ENCODE measurements at places on chromosomes 11 and 22.

GRCh38 chr11:2368851-2369180, 8.3 kb upstream of the CD81 start:
- DNase-seq = no peak

- no peak for DNase-seq
Observed at GRCh38 chr11:131865860-131866259, 495.4 kb downstream of the NTM start.

DNA sequence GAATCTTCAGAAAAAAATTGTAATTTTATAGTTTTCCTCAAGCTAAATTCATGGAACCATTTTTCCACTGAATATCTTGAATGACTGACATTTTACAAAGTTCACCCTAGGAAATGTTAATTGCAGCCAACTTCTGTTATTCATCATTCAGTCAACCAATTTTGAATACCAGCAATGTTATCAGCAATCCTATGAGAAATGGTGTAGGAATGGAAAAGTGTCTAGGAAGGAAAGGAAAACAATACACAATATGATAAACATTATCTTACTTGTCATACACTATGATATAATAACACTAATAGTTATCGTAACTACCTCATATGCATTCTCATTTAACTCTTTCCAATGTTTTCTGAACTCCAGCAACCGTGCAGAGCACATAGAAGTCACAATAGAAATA, 790.5 kb upstream of the LRRC4C start:
- no peak for DNase-seq

DNA sequence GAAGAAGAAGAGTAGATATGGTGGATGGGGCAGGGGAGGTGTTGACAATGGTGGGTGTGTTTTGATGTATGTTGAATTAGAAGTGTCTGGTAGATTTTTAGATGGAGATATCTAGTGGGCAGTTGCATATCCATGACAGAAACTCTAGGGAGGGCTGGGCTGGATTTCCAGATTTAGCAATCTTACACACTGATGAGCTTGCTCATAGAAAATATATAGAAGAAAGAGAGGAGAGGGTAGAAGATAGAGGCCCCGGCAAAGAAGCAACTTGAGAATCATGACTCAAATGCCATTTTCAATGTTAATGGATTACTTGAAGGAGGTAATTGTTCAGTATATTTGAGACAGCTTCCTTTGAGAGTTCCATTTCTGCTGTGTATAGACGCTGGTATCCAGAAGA, 8.2 kb downstream of the REXO2 start:
- DNase-seq = no peak

DNA sequence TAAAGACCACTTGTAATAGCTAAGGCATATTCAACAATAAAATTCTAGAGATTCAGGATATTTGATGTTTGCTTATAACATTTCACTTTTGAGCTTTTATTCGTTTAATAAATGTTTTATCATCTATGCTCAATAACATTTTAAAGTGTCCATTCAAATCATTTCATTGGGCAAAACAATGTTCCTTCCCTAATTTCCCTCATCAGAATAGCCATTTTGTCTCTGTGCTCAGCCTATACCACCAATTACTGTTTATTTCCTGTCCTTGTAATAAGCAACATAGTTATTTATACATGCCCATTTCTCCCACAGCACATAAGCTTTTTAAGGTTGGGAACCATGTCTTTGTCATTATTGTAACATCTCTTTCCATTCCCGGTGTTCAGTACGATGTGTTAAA, 1.3 kb upstream of the SC5D start:
- no peak for DNase-seq

DNA sequence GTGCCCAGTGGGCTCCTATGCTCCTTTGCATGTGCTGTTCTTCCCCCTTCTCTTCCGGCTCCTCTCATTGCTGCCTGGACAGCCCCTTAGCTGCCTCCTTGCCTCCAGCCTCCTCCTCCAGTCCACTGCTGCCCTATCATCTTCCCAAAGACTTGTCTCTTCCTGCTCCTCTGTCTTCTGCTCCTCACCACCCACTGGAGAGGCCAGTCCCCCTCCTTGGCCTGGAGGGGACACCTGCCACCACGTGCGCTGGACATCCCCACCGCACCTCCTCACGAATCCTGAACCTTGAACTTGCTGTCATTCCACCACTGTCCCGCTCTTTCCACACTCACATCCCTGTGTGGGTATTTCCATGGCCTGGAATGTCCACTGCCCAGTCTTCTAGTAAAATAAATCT, 49.8 kb downstream of the MICAL2 start:
- no peak for DNase-seq

DNA sequence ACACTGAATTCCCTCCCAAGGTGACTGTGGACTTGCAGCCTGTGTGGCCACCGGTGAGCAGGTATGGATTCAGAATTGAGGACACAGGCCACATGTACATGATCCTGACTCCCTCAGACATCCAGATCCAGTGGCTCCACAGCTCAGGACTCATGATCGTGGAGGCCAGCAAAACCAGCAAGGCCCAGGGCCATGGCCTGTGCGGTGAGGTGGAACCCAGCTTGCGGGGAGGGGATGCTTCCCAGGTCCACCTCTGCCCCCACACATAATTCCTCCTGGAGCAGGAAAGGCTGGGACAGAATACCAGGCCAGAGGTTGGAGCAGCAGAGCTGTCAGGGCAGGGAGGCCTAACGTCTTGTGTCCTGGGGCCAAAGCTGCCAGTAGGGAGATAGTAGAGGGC, 82.1 kb downstream of the OTOG start:
- DNase-seq = no peak

GRCh38 chr11:132499661-132500060, 1032.6 kb downstream of the OPCML start:
- DNase-seq = no peak

- no peak for DNase-seq
Observed at GRCh38 chr11:12053606-12054361, 45.4 kb upstream of the DKK3 start.

DNA sequence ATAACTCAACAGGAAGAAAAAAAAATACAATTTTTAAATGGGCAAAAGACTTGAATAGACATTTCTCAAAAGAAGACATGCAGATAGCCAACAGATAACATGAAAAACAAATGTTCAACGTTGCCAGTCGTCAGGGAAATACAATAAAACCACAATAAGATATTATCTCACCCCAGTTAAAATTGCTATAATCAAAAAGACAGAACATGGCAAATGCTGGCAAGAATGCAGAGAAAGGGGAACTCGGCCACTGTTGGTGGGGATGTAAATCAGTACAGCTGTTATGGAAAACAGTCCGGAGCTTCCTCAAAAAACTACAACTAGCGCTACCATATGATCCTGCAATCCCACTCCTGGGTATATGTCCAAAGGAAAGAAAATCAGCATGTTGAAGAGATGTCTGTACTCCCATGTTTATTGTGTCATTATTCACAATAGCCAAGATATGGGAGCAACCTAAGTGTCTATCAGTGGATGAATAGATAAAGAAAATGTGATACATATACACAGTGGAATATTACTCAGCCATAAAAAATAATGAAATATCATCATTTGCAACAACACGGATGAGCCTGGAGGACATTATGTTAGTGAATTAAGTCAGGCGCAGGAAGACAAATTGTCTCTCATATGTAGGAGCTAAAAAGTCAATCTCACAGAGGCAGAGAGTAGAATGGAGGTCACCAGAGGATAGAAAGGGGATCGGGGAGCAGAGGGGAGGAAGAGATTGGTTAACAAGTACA, 12.2 kb upstream of the CYTH4 start:
- DNase-seq = no peak

GRCh38 chr11:111733611-111734088, 32.5 kb downstream of the PPP2R1B start:
- DNase-seq = no peak

- DNase-seq = no peak
Observed at GRCh38 chr11:128521682-128522054, 65.7 kb downstream of the ETS1 start.

DNA sequence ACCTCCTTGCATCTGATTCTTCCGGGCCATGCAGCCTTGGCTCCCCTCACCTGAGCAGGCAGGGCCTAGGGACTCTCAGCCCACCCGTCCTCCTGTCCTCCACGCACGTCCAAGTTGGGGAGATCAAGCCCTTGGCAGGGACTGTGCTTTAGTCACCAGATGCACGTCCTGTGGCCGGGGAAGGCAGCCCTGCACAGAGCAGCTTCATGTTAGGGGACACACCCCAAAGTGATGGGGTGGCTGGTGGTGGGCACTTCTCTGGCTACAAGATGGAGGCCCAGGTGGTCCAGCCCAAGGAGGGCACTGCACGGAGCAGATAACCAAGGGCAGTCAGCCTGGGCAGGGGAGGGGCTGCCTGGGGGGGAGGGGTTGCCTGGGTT, 1.2 kb downstream of the MUC5B start:
- no peak for DNase-seq

DNA sequence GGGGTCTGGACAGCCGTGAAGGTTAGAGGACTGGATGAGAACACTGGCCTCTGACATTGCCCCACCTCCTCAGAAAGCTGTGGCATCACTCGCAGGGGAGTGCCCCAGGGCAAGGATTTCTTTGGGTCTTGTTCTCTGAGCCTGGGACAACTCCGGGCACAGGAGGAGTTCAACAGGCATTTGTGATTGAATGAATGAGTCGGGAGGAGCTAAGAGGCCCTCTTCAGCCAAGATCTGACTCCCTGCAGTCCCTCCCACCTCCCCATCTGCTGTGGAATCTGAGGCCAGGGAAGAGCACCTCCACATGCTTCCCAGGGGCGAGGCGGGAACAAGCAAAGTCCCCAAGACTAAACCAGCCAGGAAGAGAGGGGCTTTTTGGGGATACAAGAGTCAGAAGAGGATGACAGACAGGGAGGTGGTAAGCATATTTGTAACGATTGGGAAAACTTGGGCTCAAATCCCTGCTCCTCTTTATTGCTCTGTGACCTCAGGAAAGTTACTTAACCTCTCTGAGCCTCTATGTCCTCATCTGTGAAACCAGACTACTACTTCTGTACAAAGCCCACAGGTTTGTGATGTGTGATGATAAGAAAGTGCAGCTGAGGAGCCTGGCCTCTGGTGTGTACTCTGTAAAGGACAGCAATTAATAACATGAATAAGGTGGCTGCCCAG, 6.4 kb downstream of the TP53I11 start:
- no peak for DNase-seq

- no peak for DNase-seq
Observed at GRCh38 chr22:35963237-35963810, 65.3 kb downstream of the RBFOX2 start.

DNA sequence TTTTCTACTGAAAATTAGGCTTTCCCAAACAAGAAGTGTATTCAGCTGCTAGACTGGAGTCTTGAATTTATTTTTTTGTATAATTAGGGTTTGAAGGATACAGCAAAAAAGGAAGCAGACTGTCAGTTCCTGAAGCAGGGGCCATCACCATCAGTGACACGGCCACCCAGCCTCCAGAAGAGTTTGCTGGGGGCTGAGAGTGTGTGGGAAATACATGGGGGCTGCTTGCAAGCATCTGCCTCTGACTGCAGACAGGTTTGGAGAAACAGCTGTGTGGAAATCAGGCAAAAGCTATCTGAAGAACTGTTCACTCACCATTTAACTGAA, 23.0 kb downstream of the FZD4 start:
- no peak for DNase-seq

DNA sequence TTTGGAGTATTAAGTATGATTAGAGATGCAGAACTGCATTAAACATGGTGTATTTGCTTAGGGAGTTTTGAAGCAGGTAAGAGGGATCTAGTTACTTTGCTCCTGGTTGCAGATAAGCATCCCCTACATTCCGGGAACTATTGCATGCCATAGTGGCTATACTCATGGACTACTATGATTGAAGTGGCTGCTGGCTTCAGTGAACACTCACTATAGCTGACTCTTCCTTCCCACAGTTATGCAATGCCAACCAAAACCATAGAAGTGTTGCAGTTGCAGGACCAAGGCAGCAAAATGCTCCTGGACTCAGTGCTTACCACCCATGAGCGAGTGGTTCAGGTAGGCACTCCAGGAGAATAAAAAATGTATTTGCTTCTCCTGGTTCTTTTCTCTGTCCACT, 17.0 kb downstream of the COA4 start:
- DNase-seq = no peak

GRCh38 chr11:70759846-70760245, 361.5 kb downstream of the CTTN start:
- no peak for DNase-seq

GRCh38 chr11:44578279-44578678, 12.8 kb downstream of the CD82 start:
- DNase-seq = no peak

- no peak for DNase-seq
Observed at GRCh38 chr22:28983788-28984441, 77.7 kb downstream of the C22orf31 start.

All from AG04450 (cell line).